ENCODE measurements at places on chromosomes 6 and 20. TPM values are rescaled to one million over a fixed set of nuclear protein-coding genes. Genes with fewer than 3 reads are reported as not detected.

The SLC17A3 gene
- total RNA-seq: not detected

The CCR6 gene
- total RNA-seq: not detected

The NELFE gene
- total RNA-seq: 128 TPM

The MYLK2 gene
- 0.32 TPM for total RNA-seq

Measured in epithelial cell of umbilical artery (primary cell).